ENCODE measurements at places on chromosomes 13 and 19.
A peak's percentile ranks its signal among the peaks of the same experiment; 100 is the strongest.

GRCh38 chr13:27450921-27451471, 632 bp upstream of the MTIF3 start:
- peak; percentile 76 for DNase-seq
- H3K4me3 ChIP-seq: peak overlapping the region; percentile 73
- peaks cover 9% of the 10 kb centered on the region for H3K4me1 ChIP-seq
- H3K27ac ChIP-seq: peak overlapping the region; percentile 95

DNA sequence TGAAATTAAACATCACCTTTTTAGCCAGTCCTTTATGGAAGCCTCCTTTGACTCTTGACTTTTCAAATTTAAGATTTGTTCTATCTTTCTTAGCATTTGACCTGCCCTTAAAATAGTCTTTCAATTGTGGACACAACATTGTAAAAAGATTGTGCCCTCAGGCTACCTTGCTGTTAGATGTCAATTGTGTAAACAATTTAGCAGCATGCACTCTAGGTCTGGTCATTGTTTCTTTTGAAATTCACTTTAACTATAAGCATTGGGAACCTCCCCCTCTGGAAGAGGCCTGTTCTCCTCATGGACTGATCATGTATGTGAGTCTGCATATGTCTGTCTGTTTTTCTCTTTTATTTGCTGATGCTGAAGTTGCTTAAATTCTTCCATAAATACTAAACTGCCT, 31.5 kb upstream of the PABPC3 start:
- DNase-seq: no peak
- no peak overlapping the region for H3K27ac ChIP-seq
- H3K4me1 ChIP-seq: peaks cover 1% of the 10 kb centered on the region
- no peaks in the 10 kb centered on the region for H3K36me3 ChIP-seq
- no peak overlapping the region for H3K4me3 ChIP-seq
- H3K27me3 ChIP-seq: peaks cover 44% of the 10 kb centered on the region

- no peaks in the 10 kb centered on the region for H3K4me1 ChIP-seq
- H3K36me3 ChIP-seq: no peaks in the 10 kb centered on the region
- H3K27ac ChIP-seq: peak overlapping the region; percentile 45
Observed at GRCh38 chr13:67120872-67121531, 109.1 kb downstream of the PCDH9 start.

GRCh38 chr13:98020271-98020670, 66.8 kb downstream of the IPO5 start:
- H3K4me1 ChIP-seq: no peaks in the 10 kb centered on the region
- no peak for DNase-seq
- H3K27me3 ChIP-seq: no peaks in the 10 kb centered on the region

GRCh38 chr19:44749994-44750393, 1.5 kb downstream of the BCL3 start:
- H3K4me3 ChIP-seq: no peak overlapping the region
- no peaks in the 10 kb centered on the region for H3K27me3 ChIP-seq
- H3K36me3 ChIP-seq: peaks cover 34% of the 10 kb centered on the region
- H3K4me1 ChIP-seq: peaks cover 49% of the 10 kb centered on the region
- no peak overlapping the region for H3K27ac ChIP-seq

- peaks cover 21% of the 10 kb centered on the region for H3K36me3 ChIP-seq
- no peak for DNase-seq
- no peaks in the 10 kb centered on the region for H3K4me1 ChIP-seq
Observed at GRCh38 chr19:6032827-6033226, 54.9 kb upstream of the RANBP3 start.

DNA sequence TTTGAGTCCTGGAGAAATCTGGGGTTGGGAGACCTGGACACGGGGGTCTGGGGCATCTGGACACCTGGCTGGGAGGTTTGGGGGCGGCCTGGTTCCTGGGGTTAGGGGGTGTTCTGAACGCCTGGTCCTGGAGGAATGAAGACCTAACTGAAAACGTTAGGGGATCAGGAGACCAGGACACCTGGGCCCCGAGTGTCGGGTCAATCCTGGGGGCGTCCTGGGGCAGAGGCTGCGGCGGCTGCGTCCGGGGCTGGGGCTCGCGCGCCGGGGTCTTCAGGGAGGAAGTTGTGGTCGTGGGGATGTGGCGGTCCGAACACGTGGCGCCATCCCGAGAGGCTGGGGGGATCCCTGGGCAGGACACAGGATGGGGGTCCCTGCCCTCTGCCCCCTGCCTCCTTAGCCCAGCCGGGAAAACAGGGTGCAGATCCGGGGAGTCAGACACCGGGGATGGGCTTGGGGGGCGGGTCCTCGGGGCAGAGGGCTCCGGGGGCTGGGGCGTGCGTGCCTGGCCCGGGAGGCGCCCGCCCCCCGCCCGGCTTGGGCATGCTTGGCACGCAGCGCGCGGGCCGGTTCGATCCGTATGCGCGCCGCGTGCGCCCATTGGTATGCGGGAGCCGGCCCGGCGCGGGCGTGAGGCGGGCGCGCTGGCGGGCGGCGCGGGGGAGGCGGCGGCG, 632 bp downstream of the NPAS1 start:
- H3K36me3 ChIP-seq: no peaks in the 10 kb centered on the region
- H3K4me3 ChIP-seq: no peak overlapping the region
- H3K27me3 ChIP-seq: peaks cover 45% of the 10 kb centered on the region
- H3K27ac ChIP-seq: no peak overlapping the region
- peaks cover 31% of the 10 kb centered on the region for H3K4me1 ChIP-seq

- no peaks in the 10 kb centered on the region for H3K4me1 ChIP-seq
- DNase-seq: peak; percentile 22
- H3K27ac ChIP-seq: no peak overlapping the region
- H3K4me3 ChIP-seq: no peak overlapping the region
- no peaks in the 10 kb centered on the region for H3K27me3 ChIP-seq
- no peaks in the 10 kb centered on the region for H3K36me3 ChIP-seq
Observed at GRCh38 chr13:83024955-83025594, 857.2 kb downstream of the SLITRK1 start.

- no peak overlapping the region for H3K27ac ChIP-seq
- H3K27me3 ChIP-seq: no peaks in the 10 kb centered on the region
- H3K4me1 ChIP-seq: peaks cover 2% of the 10 kb centered on the region
- no peak for DNase-seq
Observed at GRCh38 chr19:56294549-56294948, 20.1 kb downstream of the ZSCAN5A start.

GRCh38 chr13:76398425-76398824, 487.8 kb downstream of the KCTD12 start:
- H3K36me3 ChIP-seq: no peaks in the 10 kb centered on the region
- no peak overlapping the region for H3K27ac ChIP-seq

- no peak overlapping the region for H3K27ac ChIP-seq
- H3K27me3 ChIP-seq: no peaks in the 10 kb centered on the region
- no peak overlapping the region for H3K4me3 ChIP-seq
- no peaks in the 10 kb centered on the region for H3K36me3 ChIP-seq
Observed at GRCh38 chr13:41411522-41411921, 45.8 kb upstream of the RGCC start.

DNA sequence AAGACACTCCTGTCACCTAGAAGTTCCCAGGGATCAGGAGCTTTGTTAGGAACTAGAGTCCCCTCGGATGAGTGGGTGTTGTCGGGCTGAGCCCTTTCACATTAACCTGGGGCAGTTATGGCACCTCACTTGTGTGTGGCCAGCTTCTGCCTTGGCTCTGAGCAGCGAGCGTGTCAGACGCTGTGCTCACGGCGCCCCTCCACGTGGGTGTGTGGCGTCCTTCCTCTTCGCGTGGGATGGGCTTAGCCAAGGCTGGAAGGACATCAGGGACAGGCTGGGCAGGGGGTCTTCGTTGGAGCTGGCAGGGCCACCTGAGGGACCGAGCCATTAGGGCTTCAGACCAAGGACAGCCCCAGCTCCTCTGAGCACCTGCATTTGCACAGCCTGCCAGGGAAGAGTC, 23.4 kb downstream of the DOT1L start:
- peak overlapping the region; percentile 85 for H3K27ac ChIP-seq
- H3K4me1 ChIP-seq: peaks cover 51% of the 10 kb centered on the region
- no peak overlapping the region for H3K4me3 ChIP-seq
- H3K27me3 ChIP-seq: no peaks in the 10 kb centered on the region
- no peak for DNase-seq

- H3K4me3 ChIP-seq: no peak overlapping the region
- no peak overlapping the region for H3K27ac ChIP-seq
- no peak for DNase-seq
- H3K27me3 ChIP-seq: no peaks in the 10 kb centered on the region
- no peaks in the 10 kb centered on the region for H3K4me1 ChIP-seq
Observed at GRCh38 chr13:110981379-110981778, 66.5 kb upstream of the ANKRD10 start.

- H3K27me3 ChIP-seq: peaks cover 3% of the 10 kb centered on the region
- no peak overlapping the region for H3K27ac ChIP-seq
- no peaks in the 10 kb centered on the region for H3K36me3 ChIP-seq
- no peaks in the 10 kb centered on the region for H3K4me1 ChIP-seq
- no peak for DNase-seq
Observed at GRCh38 chr13:76750126-76750525, 136.1 kb downstream of the KCTD12 start.

- no peaks in the 10 kb centered on the region for H3K4me1 ChIP-seq
- H3K4me3 ChIP-seq: no peak overlapping the region
- no peaks in the 10 kb centered on the region for H3K27me3 ChIP-seq
- no peaks in the 10 kb centered on the region for H3K36me3 ChIP-seq
- H3K27ac ChIP-seq: no peak overlapping the region
Observed at GRCh38 chr13:83796364-83796763, 85.9 kb downstream of the SLITRK1 start.

DNA sequence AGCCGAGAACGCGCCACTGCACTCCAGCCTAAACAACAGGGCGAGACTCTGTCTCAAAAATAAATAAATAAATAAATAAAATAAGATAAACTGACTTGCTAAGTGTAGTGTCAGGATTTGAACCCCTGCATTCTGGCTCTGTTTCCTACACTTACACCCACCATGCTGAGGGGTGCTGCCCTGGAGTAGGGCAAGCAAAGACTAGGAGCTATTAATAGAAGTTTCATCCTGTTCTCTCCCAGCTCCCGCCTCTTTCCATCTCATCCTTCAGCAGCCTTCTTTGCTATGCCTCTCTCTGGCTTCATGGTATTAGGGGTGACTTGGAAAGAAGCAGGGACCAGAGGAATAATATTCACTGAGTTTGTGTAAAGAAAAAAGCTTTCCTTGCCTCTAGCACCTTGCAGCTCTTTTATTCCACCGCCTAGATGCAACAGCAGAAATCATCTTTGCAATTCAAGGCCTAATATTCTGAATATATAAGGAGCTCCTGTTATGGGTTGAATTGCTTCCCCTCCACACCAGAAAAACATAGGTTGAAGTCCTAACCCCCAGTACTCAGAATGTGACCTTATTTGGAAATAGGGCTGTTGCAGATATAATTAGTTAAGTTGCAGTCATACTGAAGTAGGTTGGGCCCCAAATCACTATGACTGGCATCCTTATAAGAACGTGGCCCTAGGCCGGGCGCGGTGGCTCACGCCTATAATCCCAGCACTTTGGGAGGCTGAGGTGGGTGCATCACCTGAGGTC, 8.7 kb upstream of the PLAUR start:
- H3K36me3 ChIP-seq: no peaks in the 10 kb centered on the region
- DNase-seq: no peak
- H3K27me3 ChIP-seq: no peaks in the 10 kb centered on the region
- H3K4me3 ChIP-seq: no peak overlapping the region
- H3K4me1 ChIP-seq: peaks cover 12% of the 10 kb centered on the region
- no peak overlapping the region for H3K27ac ChIP-seq

DNA sequence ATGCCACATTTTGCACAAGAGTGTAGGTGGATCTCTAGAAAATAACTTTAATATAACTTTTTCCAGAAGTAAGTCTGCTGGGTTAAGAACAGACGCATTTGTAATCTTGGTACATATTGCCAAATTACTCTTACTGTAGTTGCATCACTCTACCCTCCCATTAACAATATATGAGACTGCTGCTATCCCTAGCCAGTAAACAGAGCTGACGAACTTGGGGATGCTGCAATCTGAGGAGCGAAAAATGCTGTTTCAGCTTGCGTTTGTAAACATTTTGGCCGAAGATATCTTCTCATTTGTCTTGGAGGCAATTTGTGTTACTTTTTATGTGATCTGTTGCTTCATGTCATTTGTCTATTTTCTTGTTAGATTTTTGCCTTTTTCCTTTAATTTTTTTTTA, 1482.8 kb downstream of the OLFM4 start:
- DNase-seq: peak; percentile 15
- no peaks in the 10 kb centered on the region for H3K4me1 ChIP-seq
- no peaks in the 10 kb centered on the region for H3K36me3 ChIP-seq
- H3K27me3 ChIP-seq: no peaks in the 10 kb centered on the region
- no peak overlapping the region for H3K4me3 ChIP-seq

GRCh38 chr13:112510987-112511685, 76.8 kb downstream of the TUBGCP3 start:
- H3K4me1 ChIP-seq: peaks cover 15% of the 10 kb centered on the region
- DNase-seq: no peak
- H3K27me3 ChIP-seq: no peaks in the 10 kb centered on the region
- H3K27ac ChIP-seq: peak overlapping the region; percentile 33

GRCh38 chr19:37955986-37956385, 49.0 kb downstream of the SIPA1L3 start:
- no peak overlapping the region for H3K4me3 ChIP-seq
- no peak for DNase-seq
- H3K27ac ChIP-seq: no peak overlapping the region
- no peaks in the 10 kb centered on the region for H3K27me3 ChIP-seq

DNA sequence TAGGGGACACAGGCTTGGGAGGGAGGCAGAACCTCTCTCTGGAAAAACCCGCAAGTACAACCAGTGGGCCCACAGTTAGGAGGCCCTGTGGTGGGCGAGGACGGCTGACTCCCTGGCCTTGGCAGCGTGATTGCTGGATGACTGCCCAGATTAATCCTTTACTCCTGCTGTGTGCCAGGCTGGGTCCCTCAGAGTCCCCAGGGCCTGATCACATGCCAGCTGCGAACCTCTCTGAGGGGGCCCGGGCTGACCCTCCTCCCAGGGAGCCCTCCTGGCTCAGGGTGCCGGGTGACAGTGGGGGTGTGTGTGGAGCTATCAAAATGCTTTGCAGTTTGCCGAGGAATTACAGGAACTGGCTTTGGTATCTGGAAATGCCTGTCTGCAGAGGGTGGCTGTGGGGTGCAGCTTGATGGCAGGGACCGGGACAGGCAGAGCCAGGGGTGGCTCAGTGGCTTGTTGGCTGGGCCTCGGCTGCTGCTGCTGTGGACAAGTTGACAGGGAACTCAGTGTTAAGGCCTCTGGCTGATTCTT, 48.9 kb downstream of the DNM2 start:
- DNase-seq: no peak
- peaks cover 42% of the 10 kb centered on the region for H3K36me3 ChIP-seq
- H3K27ac ChIP-seq: peak overlapping the region; percentile 8
- peaks cover 76% of the 10 kb centered on the region for H3K4me1 ChIP-seq

DNA sequence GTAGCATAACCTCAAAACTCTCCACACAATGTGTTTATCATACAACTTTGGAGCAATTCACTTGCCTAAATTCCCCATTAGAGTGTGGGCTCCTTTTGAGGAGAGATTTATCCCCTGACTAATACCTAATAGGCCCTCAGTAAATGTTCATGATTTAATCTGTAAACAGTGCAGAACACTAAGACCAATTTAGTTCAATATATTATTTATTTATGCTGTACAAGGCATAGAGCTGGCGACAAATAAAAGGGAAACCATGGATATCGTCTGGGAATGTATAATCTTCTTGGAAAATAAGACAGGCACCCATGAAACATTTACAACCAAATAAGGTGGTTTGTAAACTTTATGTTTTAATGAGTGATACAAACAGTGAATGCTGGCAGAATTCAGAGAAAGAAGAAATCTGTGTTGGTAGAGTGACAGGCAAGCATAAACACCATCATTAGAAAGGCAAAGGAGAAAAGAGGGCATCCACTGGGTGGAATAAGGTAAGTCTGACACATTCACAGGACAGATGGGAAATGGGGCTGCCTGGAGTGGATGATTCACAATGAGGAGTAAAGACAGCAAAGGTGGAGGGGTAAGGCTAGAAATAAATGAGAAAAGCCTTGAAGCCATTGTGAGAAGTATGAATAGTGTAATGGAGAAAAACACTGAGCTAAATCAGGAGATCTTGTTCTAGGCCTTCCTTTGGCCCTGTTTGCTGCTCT, 106.1 kb upstream of the MIR17HG start:
- H3K27me3 ChIP-seq: no peaks in the 10 kb centered on the region
- DNase-seq: no peak
- no peak overlapping the region for H3K27ac ChIP-seq
- no peaks in the 10 kb centered on the region for H3K36me3 ChIP-seq
- no peak overlapping the region for H3K4me3 ChIP-seq
- no peaks in the 10 kb centered on the region for H3K4me1 ChIP-seq

Data from mesenchymal stem cell (in vitro differentiated cells and primary cell).